Activated CD4-positive, alpha-beta T cell treated with anti-CD3 and anti-CD28 coated beads for 4 hours (primary cell): ENCODE measurements at places on chromosomes 4 and X.

DNA sequence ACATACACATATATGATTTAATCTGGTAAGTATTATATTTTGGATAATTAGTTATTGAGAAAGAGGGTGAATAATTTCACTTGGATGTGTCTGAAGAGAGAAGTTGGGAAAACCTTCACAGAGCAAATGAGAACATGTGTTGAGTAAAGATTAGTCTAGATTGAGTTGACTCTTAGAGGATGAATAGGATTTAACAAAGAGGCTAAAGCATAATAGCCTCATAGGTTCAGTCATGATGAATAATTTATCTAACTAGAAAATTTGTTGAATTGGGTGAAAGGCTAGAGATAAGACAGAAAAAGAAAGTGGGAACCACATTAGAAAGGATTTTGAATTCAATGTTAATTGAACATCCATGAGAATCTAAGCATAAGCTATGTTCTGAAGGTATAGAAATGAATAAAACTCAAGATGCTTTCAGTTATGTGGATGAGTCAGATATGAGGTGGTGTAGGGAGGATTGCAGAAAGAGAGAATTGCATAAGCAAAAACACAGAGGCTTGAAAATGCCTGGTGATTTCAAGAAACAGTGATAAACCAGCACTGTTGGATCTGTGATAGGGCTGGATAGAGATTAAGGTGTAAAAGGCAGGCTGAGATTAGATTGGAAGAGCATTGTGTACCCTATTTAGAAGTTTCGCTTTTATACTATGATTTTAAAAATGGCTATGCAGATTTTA lies 207.6 kb upstream of the NR3C2 start:
- no peak for DNase-seq

DNA sequence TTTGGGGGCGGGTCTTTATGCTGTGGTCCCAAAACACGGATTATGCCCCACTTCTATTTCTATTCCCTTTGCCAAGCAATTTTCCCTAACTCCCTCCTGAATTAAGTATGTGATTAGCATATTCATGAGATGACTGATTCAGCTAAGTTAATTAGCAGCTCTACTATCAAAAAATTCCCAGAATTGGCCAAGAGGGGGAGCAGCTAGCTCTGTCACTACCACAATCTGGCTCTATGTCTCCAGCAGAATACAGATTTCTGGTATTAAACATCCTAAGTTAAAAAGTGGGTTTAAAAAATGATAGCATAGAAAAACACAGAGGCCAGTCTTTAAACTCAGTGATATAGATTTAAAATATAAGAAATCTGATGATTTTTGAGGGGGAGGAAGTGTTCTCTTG lies 80.3 kb downstream of the GPC4 start:
- DNase-seq, result no peak

- no peak for DNase-seq
Measured at GRCh38 chr4:18479825-18480224, 458.3 kb upstream of the LCORL start.

DNA sequence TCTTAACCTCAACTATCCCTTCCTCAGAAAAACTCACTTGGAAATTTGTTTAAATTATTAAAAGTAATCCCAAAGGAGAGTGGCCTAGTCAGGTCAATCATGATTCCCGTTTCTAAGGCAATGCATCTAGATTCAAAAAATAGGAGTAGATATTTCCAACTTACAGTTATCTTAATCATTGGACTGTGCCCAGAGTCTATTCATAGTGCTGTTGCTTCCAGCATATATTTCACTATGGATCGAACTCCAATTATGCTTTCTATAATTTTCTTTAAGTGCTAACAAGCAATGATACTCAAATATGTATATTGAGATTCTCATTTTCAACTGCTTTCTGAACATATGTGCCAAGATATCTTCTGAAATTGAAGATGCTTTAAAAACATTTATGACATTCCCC lies 229.2 kb upstream of the NWD2 start:
- DNase-seq, result no peak

DNA sequence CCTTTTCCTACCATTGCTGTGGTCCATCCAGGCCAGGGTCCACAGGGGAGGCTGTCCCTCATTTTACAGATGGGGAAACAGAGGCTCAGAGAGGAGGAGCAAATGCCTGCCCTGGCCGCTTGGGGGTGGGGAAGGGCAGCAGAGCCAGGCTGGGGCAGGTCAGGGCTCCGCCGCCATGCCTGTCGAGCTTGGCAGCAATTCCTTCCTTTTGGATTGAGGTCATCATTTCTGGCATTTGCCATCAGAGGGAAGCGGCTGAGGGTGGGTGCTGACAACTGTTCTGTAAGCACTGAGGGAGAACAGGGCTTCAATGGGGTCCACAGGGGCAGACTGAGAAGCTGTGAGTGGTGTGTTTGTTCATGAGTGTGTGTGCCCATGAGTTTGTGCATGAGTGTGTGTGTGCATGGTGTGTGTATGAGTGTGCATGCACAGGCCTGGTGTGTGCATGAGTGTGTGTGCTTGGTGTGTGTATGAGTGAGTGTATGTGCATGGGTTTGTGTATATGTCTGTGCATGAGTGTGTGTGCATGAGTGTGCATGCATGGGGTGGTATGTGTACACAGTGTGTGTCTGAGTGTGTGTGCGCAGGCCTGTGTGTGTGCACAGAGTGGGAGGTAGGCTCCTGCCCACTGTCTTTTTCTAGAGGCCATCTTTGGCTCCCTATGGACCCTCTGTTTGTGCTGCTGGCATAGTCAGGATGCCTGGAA lies 115.2 kb downstream of the SORCS2 start:
- no peak for DNase-seq

DNA sequence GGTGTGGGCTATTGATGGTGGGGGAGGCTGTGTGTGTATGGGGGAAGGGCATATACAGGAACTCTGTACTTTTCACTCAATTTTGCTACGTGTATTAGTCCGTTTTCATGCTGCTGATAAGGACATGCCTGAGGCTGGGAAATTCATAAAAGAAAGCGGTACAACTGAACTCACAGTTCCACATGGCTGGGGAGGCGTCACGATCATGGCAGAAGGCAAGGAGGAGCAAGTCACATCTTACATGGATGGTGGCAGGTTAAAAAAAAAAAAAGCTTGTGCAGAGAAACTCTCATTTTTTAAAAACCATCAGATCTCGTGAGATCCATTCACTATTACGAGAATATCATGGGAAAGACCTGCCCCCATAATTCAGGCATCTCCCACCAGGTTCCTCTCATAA lies 152.3 kb downstream of the NEK1 start:
- no peak for DNase-seq

- no peak for DNase-seq
Measured at GRCh38 chrX:6383488-6383887, 151.4 kb downstream of the VCX3A start.
